Cardiac atrium fibroblast (primary cell): ENCODE measurements at places on chromosomes 1 and 21. TPM values are rescaled to one million over a fixed set of nuclear protein-coding genes. Genes with fewer than 3 reads are reported as not detected.

The LRRC53 gene
- total RNA-seq, result not detected in 2 replicates

The VWA5B1 gene
- not detected in 2 replicates for total RNA-seq

The DEPDC1 gene
- total RNA-seq, result 4.2 and 14.7 TPM in 2 replicates

The MCM3AP gene
- 34.5 and 50.7 TPM in 2 replicates for total RNA-seq

The CD48 gene
- not detected in 2 replicates for total RNA-seq

The FAM163A gene
- total RNA-seq, result not detected in 2 replicates

The PRDM16 gene
- 0.81 and 4.2 TPM in 2 replicates for total RNA-seq

The SLAMF8 gene
- not detected in 2 replicates for total RNA-seq

The PCP4L1 gene
- total RNA-seq, result not detected in 2 replicates

The IFI44L gene
- total RNA-seq, result 2.3 and 9.6 TPM in 2 replicates

The FCRL5 gene
- not detected in 2 replicates for total RNA-seq

The USH2A gene
- total RNA-seq, result not detected in 2 replicates

The OR6K3 gene
- total RNA-seq, result not detected in 2 replicates

The ADCY10 gene
- total RNA-seq, result under 0.01 TPM in 1 of 2 replicates, not detected in the other

The CD53 gene
- total RNA-seq, result 0.36 TPM in 1 of 2 replicates, not detected in the other

The OR10R2 gene
- not detected in 2 replicates for total RNA-seq

The ZBTB8A gene
- total RNA-seq, result 3.7 and 4.3 TPM in 2 replicates

The PRAMEF15 gene
- not detected in 2 replicates for total RNA-seq

The EDARADD gene
- not detected in 2 replicates for total RNA-seq

The FBXO2 gene
- not detected in 2 replicates for total RNA-seq

The PLEKHA6 gene
- total RNA-seq, result 3.7 and 37.0 TPM in 2 replicates

The VHLL gene
- not detected in 2 replicates for total RNA-seq

The MIXL1 gene
- not detected in 2 replicates for total RNA-seq

The KIF14 gene
- total RNA-seq, result 2.8 and 2.9 TPM in 2 replicates

The PTGS2 gene
- total RNA-seq, result 71.5 and 110 TPM in 2 replicates

The S100A7A gene
- not detected in 2 replicates for total RNA-seq

The ANKRD34A gene
- total RNA-seq, result 0.16 and 0.18 TPM in 2 replicates

The FCGR2B gene
- not detected in 2 replicates for total RNA-seq

The TDRD10 gene
- 0.54 TPM in 1 of 2 replicates, not detected in the other for total RNA-seq

The LUZP1 gene
- 20.8 and 25.9 TPM in 2 replicates for total RNA-seq

The TRIM67 gene
- total RNA-seq, result not detected in 2 replicates

The HFM1 gene
- total RNA-seq, result 0.49 TPM in 1 of 2 replicates, not detected in the other

The S100A9 gene
- total RNA-seq, result not detected in 2 replicates

The SLAMF7 gene
- not detected in 2 replicates for total RNA-seq

The XCL2 gene
- total RNA-seq, result not detected in 2 replicates

The TMPRSS2 gene
- not detected in 2 replicates for total RNA-seq

The FMOD gene
- 16.1 and 39.9 TPM in 2 replicates for total RNA-seq

The CD1E gene
- not detected in 2 replicates for total RNA-seq

The DIO1 gene
- total RNA-seq, result not detected in 2 replicates

The LDLRAD2 gene
- total RNA-seq, result under 0.01 TPM in 1 of 2 replicates, not detected in the other

The ELAVL4 gene
- total RNA-seq, result not detected in 2 replicates

The PRKCZ gene
- 1.1 and 2.1 TPM in 2 replicates for total RNA-seq

The AADACL4 gene
- total RNA-seq, result not detected in 2 replicates

The TCP10L gene
- total RNA-seq, result not detected in 2 replicates

The NTRK1 gene
- total RNA-seq, result 0.16 TPM in 1 of 2 replicates, not detected in the other

The OR6P1 gene
- not detected in 2 replicates for total RNA-seq

The NT5C1A gene
- not detected in 2 replicates for total RNA-seq

The PLEKHN1 gene
- total RNA-seq, result 0.49 TPM in 1 of 2 replicates, not detected in the other

The PRDX1 gene
- 526 and 592 TPM in 2 replicates for total RNA-seq

The NKAIN1 gene
- 0.32 and 11.4 TPM in 2 replicates for total RNA-seq
